H7 (cell line): ENCODE measurements at places on chromosomes 1 and 21.
A peak's percentile ranks its signal among the peaks of the same experiment; 100 is the strongest.

- no peak for DNase-seq
These were observed 69.5 kb upstream of the TRAPPC10 start for GRCh38 chr21:43942621-43943020.

- DNase-seq: peak; percentile 33
These were observed 865 bp downstream of the ATP5IF1 start for GRCh38 chr1:28236656-28237322.

- DNase-seq: no peak
These were observed 448.9 kb upstream of the ADGRL2 start for GRCh38 chr1:81351864-81352263.

DNA sequence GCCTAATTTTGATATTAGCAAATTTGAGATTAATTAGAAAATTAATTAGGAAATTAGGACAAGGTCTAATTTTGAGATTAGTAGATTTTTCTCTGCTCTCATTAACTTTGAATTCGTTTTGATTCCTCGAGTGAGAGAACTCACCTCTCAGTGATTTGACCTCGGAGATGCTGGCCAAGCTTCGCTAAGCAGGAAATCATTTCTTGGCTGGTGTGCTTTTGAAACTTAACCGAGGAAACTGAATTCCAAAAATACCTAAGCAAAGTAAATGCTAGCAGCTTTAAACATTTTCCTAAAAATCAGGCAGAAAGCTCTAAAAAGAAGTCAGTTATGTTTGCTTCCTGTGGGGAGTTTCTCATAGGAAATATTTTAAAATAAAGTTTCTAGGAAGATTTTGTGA, 34.9 kb downstream of the CDC14A start:
- DNase-seq: no peak

DNA sequence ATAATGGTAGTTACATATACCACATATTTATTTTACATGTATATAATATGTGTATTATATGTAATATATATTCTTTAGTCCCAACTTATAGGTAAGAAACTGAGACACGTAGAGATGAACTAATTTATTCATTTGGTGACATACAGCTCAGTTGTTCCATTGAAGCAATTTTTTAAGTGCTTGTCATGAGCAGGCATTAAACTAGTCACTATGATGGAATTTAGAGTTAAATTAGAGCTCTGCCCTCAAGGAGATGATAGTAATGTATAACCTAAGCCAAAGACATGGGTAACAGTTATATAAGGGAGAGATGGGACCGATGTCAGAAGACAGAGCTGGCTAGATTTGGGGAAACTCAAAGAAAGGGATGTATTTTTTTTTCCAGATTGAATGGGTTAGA, 83.0 kb downstream of the ST6GALNAC5 start:
- no peak for DNase-seq

DNA sequence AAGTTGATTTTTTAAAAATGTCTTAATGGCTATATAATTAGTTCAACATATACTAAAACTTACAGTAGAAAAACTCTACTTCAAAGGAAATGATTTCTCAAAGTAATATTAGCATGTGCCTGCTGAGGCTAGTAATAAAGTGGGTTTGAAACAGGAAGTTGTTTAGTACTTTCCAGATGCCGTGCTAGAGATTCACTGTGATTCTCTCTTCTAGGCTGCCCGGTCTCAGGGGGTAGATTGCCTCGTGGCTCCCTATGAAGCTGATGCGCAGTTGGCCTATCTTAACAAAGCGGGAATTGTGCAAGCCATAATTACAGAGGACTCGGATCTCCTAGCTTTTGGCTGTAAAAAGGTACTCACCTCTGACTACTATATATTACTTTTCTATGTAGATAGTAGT, 9.1 kb downstream of the EXO1 start:
- no peak for DNase-seq

DNA sequence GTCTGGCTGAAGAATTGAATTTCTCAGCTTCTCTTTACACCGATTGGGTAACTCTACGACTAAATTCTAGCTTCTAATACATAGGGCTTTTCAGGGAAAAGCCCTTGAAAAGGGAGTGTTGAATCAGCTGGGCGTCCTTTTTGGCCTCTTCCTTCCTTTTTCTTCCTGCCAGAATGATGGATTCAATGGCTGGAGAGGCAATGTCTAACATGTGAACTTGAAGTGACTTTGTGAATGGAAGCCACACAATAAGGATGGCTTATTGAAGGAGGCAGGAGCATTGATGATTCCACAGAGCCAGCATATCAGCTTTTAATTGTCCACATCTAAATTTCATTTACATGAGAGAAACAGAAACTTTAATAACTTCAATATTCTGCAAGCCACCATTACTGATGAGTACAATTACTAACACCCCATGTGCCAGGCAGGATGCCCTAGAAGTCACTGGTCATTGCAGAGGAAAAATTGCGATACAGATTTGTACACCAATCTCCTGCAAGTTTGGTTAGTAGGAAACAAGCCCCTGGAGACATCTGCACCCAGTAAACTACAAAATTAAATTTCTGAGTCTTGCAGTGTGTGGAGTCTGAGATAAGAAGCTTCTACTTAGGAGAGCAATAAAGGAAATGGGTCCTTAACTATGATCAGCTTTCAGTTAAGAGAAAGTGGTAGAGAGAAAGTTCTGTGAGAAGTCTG, 56.1 kb downstream of the STYXL2 start:
- no peak for DNase-seq

- peak; percentile 87 for DNase-seq
These were observed 13.2 kb downstream of the SEMA6C start for GRCh38 chr1:151133018-151133806.

DNA sequence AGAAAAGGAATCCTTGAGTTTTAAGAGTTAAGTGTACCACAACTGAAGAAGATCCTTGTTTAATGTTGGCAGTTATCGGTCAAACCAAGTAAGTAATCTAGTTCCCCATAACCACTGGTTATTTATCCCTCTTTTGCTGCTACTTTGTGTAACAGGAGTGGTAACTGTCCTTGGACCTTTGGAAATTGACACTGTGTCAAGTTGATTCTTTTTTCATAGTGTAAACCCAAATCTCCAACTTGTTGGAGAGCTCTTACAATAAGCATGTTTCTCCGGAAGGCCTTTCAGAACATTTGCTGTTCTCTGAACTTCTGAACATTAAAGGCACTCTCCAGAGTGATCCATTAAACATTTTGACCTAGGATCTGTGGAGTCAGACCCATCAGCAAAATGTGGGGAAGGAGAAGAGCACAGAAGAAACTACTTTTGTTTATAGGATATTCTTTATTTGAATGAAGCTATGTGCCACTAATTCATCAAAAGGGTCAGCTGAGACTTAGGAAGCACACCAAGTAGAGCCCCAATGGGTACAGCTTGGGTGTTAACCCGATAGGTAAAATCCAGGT, 3.9 kb downstream of the AHCYL1 start:
- DNase-seq: no peak

GRCh38 chr1:193418745-193419058, 232.3 kb upstream of the B3GALT2 start:
- no peak for DNase-seq

GRCh38 chr1:230337266-230337665, 88.9 kb downstream of the PGBD5 start:
- DNase-seq: no peak

DNA sequence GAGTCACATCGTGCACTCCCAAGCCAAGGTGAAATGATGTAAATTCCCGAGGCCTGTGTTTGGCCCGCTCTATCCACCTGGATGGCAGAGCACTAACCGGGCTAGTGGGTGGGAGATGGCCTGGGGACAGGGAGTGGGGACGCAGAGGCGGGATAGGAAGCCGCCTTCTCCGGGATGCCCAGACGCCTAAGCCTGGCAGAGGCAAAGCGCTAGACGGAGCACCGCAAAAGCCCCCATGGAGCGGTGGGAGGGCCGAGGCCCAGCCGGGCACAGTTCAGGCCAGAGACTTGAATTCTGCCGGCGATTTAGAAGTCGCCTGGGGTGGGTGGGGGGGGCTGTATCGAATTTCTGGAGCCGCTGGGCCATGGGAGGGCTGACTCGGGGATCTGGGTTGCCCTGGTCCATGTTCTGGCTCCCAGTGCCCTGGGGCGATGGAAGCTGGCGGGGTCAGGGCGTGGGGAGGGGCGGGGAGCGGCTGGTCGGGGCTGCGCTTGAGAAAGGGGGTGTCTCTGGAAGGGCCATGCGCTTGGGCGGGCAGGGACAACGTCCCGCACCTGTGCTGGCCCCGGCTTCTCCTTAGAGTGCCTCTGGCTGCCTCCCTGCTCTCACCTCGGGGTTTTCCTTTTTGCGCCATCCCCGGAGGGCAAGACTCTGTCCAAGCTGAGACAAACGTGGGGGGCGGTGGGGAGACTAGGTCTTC, 28.0 kb downstream of the KIAA2013 start:
- peak; percentile 67 for DNase-seq

DNA sequence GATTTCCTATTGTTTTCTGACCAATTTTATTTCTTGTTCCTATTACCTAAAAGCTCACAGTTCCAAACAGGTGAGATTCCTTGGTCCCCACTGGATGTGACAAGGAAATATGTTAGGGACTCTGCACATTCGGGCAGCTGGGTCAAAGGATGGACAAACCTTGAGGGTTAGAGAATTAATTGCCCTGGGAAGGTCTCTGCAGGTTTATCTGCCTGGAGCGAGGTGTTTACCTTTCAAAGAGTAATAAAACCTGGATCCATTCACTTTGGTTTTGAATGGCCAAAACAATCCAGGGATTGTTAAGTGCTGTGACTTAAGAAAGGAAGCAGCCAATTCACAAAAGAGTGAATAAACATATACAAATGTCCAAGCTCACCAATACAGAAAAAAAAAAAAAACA, 33.6 kb upstream of the RAB4A start:
- DNase-seq: no peak

DNA sequence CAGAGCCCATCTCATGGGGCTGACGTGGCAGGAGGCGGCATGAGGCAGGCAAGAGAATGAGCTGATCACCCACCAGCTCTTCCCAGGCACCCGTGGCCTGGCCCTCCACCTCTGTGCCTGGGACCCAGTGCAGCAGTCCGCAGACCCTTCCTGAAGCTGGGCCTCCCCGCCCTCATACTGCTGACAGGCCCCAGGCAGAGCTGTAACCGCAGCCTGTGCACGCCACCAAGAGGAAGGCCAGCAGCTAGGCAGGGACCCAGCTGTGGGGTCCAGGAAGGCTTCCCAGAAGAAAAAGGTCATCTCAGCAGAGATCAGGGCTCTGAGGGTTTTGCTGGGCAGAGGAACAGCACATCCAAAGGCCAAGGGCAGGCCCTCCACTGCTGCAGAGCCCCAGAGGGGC, 9.8 kb upstream of the MTFR1L start:
- peak; percentile 58 for DNase-seq

- DNase-seq: no peak
These were observed 163.2 kb upstream of the NBPF11 start for GRCh38 chr1:148315071-148315811.

DNA sequence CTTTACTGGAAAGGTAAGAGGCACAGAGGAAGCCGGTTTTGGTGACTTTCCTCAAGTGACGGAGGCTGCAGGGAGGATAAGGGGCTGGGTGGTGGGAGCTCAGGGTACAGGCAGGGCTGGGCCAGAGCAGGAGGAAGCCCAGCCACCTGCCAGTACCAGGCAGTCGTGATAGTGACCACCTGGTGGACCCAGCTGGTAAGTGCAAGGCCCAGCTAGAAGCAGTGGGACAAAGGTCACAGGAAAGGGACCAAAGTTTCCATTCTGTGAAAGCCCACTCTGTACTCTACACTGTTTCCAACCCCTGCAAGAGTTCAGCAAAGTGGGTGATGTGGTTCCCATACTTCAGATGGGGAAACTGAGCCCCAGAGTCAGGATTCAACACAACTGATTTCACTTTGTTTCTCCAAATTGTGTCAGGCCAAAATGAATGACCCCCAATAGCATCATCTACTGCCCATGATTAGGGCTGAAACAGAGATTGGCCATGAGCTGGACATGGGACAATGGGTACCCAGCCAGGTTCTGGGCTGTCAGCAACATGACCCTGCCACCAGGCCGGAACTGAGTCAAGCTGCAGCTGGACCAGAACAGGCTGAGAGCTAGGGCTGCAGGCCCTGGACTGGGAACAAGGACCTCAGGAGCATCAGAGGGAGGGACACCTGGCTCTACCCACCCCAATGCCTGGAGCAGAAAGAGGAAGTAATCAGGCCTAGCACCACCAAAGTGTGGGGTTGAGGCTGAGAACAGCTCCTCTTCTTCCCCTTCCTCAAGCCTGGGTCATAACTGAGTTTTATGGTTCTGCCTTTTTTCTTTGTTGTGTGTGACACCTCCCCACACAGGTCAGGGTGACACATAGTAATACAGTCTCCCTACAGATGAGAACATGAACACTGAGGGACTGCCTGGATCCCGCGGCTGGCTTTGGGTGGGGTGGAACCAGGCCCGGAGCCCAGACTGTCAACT, 50.2 kb downstream of the KCNN3 start:
- peak; percentile 87 for DNase-seq
